ENCODE measurements at places on chromosomes 1 and 21.

- DNase-seq: no peak
Measured at GRCh38 chr1:30535595-30536325, 187.6 kb downstream of the MATN1 start.

- DNase-seq: no peak
Measured at GRCh38 chr1:229041946-229042345, 229.0 kb upstream of the RAB4A start.

DNA sequence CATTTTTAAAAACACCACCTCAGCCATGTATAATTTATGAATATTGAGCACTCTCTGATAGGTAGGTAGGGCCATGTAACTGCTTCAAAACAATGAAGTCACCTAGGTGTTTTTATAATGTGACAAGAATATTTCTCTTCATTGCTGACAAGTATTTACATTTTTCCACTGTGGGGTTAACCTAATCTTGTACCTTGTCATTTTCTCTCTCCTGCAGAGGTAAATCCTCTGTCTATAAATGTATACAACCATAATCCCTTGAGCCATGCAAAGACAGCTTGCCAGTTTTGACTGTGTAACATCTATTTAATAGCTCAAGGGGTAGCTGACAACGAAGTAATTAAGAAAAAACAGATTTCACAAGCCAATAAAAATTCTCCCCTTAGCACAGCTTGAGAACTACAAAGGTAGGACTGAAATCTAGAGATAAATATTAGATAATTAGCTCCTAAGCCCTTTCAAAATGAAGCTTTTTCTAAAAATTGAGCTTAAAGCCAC lies 137.6 kb upstream of the POGK start:
- DNase-seq: no peak

DNA sequence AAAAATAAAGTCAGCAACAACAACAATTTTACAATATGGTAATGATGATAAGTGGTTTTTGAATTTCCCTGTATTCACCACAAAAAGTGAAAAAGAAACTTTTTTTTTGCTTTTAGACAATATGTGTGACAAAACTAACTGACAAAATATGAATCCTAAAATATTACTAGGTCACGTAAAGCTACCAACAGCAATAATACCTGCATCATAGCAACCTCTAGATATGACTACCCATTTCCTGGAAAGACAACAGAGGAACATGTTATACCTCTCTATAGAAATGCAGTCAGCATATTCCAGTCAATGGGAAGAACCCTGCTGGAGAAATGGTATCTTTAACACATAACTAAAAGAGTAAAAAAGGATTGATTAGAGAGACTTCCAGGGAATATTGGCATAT lies 73.7 kb downstream of the PDE4B start:
- no peak for DNase-seq

DNA sequence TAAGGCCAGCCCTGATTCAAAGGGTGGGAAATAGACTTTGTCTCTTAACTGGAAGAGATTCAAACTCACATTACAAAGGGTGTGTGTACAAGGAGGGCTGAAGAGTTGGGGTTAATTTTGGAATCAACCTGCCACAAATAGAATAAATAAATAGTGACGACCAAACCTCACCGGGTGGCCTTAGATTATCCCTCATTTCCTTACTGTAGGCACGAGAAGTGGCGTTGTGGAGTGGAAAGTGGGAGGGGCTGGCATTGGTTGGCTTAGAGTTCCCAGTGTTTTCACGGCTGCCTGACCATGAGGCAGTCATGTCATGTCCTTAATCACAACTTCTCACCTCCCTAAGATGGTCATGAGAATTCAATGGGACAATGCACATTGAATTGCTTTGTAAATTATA lies 21.3 kb upstream of the RUNX1 start:
- no peak for DNase-seq

DNA sequence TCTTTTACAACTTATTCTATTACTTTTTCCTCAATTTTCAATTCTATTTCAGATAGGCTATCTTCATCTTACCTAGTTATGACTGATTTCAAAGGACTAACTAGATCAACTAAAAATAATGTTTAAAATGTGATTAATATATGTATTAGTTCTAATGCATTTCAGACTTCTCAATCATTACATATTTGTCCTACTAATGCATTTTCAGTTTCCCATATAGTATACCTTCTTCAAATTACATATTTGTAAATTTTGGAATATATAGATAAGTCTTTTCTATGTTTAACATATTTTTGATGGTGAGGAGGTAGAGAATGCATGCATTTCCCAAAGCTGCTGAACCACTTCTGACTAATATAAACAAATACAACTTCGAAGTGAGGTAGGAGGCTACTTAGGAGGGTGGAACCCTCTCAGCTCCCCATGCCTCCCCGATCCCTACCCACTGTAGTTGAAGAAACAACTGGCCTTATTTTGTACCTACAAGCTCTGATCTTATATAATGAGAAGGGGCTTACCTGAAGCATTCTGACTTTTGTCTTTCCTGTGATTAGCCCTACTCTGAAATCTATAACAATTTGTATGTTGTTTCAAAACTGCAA lies 1.7 kb downstream of the TRMT1L start:
- DNase-seq: no peak

- DNase-seq: no peak
Measured at GRCh38 chr1:47616036-47616435, 178.2 kb downstream of the FOXD2 start.

- peak; percentile 5 for DNase-seq
Measured at GRCh38 chr1:153355445-153356071, 2.1 kb upstream of the S100A9 start.

DNA sequence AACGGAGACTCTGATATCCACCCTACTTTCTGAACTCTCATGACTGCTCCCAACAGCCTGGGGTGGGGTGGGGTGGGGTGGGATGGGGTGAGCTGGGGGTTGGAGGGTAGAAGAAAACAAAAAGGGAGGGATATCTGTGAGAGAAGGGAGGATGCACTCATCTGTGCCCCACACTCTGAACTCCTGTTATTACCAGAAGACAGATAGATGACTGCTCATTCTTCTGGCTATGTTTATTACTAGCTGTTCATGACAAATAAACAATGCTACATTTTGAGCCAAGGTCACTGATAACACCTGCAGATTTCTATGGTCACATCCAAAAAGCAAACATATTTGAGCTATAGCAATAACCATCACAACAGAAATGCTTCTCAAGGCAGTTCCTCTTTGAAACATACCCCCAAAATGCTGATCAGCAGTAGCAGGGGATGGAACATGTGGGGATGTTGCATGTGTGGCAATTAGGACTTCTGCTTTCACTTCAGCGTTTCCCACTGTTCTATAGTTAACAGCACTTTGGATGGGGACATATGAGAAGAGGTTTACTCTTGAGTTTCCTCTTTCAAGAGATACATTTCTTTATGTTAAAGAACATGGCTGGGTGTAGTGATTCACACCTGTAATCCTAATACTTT lies 43.3 kb downstream of the GPR3 start:
- no peak for DNase-seq

- peak; percentile 79 for DNase-seq
Measured at GRCh38 chr1:22712502-22713271, 2.0 kb downstream of the EPHB2 start.

- DNase-seq: no peak
Measured at GRCh38 chr1:28909198-28909597, 5.2 kb upstream of the EPB41 start.

DNA sequence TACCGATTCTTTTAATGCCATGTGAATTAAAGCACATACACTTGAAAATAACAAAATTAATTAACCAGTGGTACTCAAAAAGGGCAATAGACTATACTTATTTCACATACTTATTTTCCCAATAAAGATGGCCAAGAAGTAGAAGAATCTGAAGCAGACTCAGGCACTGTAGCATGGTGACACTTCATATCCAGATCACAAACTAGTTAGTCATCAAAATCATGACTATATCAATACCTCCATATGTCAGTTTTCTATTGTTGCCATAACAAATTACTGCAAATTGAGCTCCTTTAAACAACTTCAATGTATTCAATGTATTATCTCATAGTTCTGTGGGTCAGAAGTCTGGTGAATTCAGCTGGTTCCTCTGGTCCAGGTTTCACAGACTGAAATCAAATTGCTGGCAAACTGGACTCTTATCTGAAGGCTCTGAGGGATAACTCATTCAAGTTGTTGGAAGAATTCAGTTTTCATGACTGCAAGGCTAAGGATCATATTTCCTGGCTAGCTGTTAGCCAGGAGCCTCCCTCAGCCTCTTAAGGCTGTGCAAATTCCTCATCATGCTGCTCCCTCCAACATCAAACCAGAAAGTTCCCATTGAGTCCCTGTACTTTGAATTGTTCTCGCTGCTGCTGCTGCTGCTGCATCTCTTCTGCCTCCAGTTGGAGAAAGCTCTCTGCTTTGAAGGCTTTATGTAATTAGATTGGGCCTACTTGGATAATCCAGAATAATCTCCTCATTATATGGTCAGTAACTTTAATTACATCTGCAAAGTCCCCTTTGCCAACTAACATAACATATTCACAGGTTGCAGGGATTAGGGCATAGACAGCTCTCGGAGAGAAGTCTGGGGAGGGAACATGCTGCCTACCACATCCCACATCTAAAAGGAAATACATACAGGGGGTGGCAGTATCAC lies 91.5 kb downstream of the MRPL39 start:
- DNase-seq: no peak

DNA sequence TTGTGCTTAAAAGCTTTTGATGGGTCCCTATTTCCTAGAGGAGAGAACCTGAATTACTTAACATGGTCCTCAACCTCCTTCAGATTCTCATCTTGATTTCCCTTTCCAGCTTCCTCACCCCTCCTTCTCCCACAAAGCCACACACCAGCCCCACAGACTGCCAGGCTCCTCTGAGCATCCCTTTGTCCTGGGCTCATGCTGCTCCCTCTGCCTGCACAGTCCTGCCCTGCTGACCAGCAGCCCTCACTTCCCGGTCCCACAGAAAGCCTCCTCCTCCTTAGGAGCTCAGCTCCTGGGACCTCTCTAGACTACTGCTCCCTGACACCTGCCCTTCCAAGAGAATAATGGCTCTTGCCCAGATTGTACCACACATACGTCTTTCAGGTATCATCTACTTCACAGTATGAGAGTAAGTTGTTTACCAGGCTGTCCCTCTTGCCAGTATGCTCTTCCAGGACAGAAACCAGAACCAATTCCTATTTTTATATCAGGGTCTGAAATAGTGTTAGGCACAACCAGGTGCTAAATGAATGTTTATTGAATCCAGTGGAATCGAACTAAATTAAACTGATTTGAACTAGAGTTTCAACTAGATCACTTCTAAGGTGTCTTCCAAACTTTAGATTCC lies 373.4 kb downstream of the LMX1A start:
- no peak for DNase-seq

DNA sequence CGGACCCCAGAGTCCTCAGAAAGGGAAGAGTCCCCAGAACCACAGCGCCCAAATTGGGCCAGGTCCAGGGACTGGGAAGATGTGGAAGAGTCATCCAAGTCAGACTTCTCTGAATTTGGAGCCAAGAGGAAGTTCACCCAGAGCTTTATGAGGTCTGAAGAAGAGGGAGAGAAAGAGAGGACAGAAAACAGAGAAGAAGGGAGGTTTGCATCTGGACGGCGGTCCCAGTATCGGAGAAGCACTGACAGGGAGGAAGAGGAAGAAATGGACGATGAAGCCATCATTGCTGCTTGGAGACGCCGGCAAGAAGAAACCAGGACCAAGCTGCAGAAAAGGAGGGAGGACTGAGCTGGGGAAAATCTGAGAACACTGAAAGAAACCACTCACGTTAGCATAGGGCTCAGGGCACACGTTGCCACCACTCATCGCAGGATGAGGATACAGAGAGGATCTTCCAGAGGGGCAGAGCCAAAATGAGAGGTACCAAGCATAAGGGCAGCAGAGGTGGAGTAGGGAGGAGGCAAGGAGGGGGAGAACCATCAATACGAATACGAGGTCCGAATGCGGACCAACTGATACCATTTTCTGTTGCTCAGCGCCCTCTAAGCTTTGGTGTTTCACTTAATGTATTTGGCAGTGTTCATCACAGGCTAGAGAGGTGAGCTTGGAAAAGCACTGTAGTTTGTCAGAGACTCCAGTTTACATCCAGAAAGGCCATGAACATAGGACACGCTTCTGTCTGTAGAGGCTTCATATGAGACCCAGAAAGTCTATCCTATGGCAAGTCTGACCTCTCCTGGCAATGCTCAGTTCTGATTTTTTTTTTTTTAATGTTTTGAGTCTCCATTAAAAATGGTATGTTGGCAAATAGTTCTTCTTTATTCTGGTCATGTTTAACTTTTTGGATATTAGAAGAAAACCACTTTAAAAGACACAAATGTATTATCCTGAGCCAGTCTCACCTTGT lies 34.7 kb downstream of the STYXL2 start:
- DNase-seq: no peak

- DNase-seq: no peak
Measured at GRCh38 chr1:158285756-158286241, 3.9 kb upstream of the CD1C start.
